ENCODE measurements at places on chromosomes 2 and 18.

DNA sequence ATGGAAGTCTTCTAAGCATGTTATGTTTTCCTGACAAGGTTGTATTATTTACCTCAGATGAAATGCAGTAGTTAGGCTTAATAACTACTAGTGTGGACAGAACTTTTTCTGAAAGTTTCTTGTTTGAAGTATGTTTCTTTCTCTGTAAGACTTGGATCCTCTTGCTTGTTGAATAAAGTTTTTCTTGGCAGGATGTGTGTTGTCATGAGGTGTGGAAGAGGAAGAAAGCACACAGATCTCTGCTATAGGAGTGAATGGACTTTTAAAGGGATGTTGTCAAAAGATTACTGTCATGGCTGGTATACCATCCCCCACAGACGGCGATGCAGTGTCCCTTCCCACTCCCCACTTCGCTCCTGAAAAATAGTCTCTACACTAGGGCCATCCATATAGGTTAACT is 2.6 kb downstream of the CAB39 start:
- DNase-seq, result no peak

DNA sequence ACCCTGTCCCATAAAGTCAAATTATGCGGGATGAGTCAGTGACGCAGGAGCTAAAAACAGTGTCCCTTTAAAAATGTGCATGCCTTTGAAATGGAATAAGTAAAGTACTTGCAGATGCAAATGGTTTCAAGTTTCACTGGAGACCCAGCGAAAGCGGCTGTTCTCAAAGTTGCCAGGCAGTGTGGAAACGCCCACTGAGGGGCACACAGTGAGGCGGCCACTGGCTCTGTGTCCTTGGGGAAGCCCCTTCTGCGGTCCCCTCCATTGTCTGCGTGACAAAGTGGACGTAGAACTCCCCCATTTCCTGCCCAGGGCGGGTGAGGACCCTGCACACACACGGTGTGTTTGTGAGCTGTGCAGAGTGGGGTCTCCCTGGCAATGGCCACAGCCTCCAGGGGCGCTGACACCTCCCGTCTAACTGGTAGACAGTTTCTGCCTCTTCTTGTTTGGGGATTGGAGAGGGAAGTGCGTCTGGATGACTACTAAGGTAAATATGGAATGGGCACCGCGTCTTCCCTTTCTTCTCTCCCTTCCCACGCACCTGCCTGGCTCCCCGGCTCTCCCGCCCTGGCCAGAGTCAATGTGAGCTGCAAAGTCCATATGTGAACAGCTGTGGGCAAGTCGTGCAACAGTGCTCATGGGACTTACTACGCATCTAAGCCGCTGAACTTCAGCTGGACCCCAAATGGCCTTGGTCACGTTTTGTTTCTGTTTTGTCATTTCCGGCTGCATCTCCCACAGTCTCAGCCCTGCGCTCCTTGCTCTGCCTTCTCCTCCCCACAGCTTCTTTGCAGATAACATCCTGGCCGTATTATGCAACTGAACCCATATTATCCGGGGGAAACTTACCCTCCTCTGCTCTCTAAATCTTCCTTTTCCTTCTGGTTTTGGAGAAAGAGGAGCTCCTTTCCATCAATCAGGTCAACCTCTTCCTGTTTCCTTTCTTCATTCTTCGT is 33.7 kb upstream of the ZNF516 start:
- DNase-seq, result no peak

DNA sequence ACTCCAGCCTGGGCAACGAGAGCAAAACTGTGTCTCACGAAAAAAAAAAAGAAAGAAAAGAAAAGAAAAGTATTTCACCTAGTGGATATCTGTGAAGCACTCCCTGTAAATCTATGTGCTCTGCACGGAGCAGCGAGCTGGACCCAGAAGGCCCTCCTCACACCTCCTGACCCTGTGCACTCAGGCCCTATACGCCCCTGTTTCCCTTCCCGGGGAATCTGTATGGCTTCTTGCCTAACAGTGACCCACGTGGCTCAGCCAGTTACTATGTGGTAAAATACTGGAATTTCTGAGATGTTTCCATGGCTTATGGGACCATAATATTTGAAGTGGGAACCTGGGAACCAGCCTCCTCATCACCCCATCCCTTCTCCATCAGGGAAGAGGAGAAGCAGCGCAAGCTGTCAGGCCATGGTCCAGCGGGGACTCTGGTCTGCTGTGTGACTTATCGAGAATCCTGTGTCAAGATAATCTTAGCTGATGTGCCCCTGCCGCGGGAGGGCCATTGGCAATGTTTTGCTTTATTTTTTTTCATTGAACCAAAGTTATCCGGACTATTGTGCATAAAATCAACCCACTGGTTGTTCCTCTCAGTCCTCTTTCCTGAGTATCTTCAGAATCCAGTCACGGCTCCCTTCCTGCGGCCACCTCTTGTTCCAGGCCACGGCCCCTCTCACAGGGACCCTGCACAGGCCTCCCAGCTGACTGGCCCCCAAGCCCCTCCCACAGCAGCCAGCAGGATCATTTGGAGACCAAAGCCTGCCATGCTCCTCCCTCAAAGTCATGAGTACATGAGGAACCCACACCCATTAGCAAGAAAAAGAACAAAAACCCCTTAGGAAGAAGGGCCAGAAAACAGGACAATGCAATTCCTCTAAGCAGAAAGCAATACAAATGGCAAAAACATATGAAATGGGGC is 30.6 kb downstream of the SDC1 start:
- DNase-seq, result no peak

DNA sequence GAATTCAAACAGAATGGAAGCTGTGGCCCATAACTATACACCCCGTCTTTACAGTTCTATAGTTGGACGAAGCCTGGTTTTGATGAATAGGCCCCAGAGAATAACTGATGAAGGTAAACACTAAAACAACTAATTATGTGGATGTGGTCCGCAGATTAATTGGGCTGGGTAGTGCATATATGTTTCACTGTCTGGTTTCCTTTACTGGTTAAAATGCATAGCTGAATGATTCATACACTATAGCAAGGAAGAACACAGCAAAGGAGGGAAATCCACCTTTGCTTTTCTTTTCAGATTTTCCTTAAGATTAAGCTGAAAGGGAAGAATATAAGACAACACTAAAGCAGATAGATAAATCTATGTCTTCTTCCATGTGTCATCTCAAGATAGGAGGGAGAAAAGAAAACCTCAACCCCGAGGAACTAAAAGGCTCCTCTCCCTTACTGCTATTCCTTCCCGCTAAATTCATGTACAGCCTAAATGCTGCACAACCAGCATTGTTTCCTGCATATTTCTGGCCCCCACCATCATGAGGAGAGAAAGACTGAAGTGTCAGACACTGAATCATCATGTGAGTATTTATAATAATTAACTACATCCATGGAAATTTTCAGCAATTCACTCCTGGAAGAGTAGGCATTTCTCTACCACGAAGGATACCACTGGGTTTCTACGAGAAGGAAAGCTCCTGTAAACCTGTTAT is 297.1 kb upstream of the CCDC68 start:
- DNase-seq, result no peak

DNA sequence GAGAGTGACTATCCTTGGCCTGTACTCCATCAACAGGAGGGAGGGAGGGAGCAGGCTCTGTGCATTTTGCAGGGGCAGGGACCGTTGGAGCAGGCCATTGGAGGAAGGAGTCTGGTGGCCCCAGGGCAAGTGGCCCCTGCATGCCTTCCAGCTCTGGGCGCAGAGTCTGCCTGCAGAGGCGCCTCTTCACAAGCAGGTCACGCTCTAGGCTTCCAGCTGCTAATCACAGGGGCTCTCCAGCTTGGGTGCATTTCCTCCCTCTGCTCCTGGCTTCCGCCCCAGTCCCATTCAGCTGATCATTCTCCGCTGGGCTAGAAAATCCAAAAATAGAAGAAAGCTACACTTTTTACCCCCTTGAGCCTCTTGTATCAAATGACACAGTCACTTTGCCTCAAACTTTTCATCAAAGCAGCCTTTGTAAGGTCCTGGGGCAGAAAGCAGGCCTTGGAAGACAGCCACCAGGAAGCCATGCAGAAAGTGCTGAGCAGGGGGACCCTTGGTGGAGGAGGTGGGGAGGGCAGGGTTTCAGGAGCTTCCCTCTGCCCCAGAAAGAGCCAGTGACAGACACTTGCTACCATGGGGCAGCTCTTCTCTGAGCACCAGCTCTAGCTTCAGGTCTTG is 11.3 kb downstream of the TMEM247 start:
- DNase-seq, result no peak

- DNase-seq, result no peak
Measured at GRCh38 chr2:2868085-2868484, 509.5 kb downstream of the EIPR1 start.

DNA sequence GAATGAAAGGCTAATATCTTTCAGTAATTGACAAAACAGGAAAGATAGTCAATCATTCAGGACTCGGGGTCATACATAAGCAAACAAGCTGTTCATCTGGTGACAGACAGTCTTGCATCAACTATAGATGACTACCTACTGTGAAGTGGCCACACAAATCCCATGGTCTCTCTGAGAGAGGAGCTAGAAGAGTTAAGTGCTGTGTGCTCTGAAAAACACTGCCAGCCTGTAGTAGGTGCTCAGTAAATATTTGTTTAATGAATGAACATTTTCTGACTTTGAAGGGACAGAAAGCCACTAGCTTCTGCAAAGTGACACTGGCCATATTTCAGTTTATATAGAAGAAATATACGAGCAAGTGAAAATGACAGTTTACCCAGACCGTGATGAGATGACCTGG is 184.0 kb upstream of the CHAC2 start:
- DNase-seq, result no peak

DNA sequence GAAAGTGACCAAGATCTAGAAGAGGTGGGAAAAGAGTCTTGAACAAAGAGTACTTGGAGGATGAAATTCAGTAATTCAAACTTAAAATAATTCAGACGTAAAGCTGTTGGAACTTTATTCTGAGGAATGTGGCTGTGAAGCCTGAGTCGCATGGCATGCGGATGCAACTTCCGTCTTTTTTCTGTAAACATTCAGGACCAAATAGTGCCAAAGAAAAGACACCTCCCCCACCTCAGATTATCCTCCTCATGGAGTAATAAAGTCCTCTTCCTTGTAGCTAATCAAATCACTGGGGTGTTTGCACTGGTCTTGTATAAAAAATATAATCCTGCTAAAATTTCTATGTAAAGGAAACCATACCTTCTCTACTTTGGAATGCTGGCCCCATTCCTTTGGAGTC is 790.4 kb downstream of the TSN start:
- no peak for DNase-seq

GRCh38 chr2:219461047-219461514 is 26.4 kb downstream of the SPEG start:
- no peak for DNase-seq

DNA sequence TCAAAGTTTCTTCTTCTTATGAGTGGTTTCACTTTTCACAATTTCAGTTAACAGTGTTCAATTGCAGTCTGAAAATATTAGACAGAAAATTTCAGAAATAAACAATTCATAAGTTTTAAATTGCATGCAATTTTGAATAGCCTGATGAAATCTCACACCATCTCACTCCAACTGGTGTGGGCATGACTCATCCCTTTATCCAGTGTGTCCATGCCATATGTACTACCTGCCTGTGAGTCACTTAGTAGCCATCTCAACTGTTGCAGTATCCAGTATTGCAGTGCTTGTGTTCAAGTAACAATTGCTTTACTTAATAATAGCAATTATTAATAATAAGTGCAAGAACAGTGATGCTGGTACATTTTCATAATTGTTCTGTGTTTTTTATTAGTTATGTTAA is 1202.5 kb downstream of the DSC3 start:
- DNase-seq, result peak; percentile 42

DNA sequence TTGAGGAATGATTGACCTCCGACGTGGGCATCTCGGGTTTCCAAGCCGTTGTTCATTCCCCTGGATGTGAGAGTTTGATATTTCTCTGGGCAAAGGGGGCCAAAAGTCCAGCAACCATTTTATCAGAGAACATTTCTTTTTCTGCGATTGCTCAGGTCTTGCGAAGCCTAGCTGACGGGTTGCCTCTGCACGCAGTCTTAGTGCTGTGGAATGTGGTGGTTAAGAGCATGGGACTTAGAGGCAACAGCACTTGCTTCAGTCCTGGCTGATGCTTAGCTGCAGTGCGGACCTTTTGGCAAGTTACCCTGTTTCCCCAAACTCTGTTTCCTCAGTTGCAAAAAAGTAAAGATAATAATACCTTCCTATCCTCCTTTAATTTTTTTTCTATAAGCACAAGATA is 45.0 kb downstream of the FAP start:
- no peak for DNase-seq

- no peak for DNase-seq
Measured at GRCh38 chr2:206443735-206444527, 599 bp downstream of the ADAM23 start.

GRCh38 chr2:204529795-204530463 is 15.3 kb upstream of the PARD3B start:
- DNase-seq, result no peak

DNA sequence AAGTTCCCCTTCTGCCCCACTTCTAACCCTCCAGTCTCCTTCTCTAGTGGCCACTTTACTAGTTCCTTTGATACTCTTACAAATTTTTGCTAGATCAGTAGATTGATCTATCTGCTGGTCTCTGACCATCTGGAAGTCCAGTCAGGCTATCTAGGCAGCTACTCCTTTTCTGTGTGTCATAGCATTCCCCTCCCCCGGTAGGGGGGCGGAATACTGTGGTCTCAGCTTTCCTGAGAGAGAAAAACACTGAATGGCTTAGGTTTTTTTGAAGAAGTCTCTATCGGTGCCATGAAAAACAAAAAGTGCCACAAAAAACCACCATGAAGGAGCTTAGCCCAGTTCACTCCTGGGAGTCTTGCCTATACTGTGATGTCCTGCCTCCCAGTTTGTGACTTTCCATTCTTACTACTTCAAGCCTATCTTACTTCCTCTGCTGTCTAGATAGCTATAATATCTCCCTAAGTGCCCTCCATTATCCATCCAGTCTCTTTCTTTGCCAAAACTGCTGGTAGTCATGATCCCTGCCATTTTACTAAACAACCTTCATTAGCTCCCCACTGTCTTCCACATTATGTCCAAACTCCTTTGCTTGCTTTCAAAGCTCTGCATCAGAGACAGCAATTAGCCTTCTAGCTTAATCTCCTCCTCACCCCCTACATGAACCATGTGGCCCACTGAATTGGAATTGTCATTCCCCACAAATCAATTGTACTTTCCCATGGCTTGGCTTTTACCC is 29.9 kb downstream of the TPGS2 start:
- no peak for DNase-seq

DNA sequence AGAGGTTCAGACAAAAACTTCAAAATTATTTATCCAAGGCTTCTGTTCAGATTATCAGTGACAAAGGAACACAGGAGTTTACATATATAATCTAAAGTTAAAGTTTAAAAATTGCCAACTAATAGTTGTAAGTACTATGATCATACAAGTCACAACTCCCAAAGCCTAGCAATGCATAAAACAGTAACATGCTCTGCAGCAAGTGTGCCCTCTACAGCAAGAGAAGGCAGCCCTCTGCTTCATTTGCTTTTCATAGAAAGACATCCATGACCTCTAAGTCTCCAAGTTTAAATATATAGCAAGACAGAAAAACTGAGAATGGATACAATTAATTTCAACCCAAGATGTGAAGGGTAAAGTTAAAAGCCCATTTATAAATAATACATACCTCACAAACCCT is 13.3 kb downstream of the RAB1A start:
- DNase-seq, result no peak
